ENCODE measurements at places on chromosomes 1 and 21.
A peak's percentile ranks its signal among the peaks of the same experiment; 100 is the strongest.

- DNase-seq: peak; percentile 36
These were observed at the start of gene TMEM35B for GRCh38 chr1:34984793-34985608. Gene TMEM35B, minus strand, starts transcription at chr1:34985347. Its CDS starts 42 bp downstream, at chr1:34985305.

- peak; percentile 80 for DNase-seq
These were observed 103.3 kb downstream of the RABGAP1L start for GRCh38 chr1:174262349-174263241.

DNA sequence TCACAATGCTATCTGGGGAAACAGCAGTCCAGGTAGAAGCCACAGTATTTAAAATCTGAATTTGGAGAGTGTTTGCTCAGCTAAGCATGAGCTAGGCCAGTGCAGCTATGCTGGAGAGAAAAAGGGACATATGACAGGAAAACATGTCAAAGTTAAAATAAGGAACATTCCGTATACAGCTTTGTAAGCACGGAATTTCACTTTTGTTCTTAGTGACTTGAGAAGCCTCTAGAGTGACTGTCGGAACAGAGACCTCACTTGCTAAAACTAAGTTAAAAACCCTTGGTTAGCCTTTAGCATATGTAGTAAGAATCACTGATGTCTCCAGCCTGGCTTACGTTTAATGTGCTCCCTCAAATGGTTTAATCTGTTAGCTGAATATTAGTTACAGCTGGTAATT, 661.7 kb downstream of the KCNT2 start:
- DNase-seq: no peak

DNA sequence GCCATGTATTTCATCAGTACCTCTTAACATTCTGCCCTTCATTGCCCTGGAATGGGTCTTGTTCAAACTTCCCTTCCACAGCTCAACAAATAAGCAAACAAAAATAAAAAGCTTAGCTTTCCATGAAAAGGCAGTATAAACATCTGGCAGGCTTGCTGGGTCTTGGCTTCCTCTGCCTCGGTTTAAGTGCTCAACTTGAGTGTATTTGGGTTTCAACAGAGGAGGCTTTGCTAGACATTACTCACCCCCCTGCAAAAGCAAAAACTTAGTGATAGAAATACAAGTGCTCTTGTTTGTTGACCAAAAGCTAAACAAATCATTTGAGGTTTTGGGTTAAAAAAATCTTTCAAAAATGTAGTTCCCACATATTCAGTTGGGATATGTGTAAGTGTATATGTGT, 518.5 kb downstream of the PLPP3 start:
- no peak for DNase-seq

DNA sequence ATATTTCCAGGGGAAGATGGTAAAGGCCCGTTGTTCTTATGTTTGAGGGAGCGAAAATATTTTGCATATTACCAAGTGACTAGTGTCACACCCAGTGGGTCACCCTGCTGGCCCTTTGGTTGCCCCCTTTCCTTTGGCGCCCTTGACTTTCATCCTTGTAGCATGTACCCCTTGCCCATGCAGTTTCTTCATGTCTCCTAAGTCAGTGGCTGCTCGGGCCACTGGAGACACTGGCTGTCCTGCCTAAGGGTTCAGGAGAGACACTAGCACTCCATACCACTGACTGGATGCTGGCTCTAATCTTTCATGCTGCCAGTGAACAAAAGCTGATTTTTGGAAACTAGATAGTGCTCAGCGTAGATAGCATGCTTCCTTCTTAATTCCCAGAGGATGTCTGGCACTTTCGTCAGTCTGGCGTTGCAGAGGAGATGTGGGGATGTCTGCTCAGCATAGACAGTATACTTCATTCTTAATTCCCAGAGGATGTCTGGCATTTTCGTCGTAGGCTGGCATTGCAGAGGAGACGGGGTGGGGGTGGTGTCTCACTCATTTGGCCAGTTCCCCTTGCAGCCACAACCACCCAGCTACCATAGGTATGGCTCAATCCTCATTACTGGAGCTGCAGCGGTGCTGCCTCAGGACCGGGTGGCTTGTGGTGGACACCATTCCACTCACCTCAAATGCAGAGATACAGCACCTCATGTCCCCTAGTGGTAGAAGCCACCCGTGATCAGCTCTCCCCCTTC, 770.9 kb upstream of the TPTE start:
- no peak for DNase-seq

- peak; percentile 34 for DNase-seq
These were observed 91.9 kb downstream of the URB2 start for GRCh38 chr1:229717786-229718576.

GRCh38 chr1:112992780-112993179, 36.8 kb upstream of the SLC16A1 start:
- no peak for DNase-seq

GRCh38 chr21:34639882-34640788, 25.2 kb upstream of the RCAN1 start:
- DNase-seq: no peak

DNA sequence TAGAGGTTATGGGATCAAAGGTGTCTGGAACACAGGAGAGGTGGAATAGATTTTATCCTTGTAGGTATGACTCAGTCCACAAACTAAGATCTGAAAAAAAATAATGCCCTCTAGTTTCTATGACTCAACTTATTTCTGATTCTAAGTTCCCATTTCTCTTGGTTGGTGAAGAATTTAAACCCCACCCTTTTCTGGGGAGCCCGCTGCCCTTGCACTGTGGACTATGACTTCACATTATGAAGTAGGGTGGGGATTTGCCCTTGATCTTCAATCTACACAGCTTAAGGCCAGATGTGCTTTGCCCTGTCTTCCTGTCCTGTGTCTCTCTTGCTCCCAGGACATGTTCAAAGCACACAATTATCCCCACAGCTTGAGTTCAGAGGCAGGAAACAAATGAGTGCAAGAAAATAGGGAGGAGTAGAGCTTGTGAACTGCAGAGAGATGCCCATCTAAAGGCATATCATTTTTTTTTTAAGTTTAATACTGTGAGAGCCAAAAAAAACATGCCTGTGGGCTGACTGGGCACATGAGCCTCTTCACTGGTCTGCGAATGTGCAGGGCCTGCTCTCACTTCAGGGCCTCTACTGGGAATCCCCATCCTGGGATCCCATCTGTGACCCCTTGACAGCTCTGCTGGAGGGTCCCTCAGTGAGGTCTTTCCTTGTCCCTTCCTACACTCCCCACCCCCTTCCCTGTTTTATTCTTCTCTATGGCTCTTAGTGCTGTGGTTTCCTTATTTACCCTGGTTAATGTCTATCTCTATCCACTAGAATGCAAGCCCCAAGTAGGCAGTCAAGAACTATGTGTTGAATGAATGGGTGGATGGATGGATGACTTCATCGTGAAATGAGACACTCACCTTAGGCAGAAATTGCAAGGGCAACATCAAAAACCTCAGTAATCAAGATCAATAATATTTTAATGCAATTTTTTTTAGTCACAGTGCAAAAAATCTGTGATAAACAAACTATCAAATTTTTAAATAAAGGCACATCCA, 61.5 kb downstream of the CD58 start:
- DNase-seq: no peak

DNA sequence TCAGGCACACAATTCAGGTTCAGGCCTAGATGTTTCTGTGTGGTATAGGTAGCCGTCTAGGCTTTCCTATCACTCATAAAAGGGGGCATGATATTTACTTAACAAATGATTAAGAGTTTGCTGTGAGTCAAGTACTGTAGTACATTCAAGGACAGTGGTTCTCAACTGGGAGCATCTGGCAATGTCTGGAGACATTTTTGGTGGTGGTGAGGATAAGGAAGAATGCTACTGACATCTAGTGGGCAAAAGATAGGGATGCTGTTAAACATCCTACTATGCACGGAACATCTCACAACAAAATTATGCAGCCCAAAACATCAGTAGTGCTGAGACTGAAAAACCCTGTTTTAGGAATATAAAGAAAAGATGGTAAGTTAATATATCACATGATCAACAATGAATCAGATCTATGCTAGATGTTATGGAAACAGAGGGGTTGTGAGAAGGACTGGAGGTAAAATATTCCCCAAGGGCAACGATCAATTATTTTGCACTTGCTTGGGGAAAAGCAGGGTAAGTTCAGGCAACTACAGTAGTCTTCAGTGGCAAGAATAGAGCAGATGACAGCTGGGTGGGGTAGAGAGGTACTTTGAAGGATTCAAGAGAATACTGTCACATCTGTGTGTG, 4.9 kb downstream of the DNTTIP2 start:
- DNase-seq: peak; percentile 25

GRCh38 chr1:151516031-151516511, 4.9 kb downstream of the CGN start:
- DNase-seq: no peak

- no peak for DNase-seq
These were observed 12.0 kb upstream of the LPGAT1 start for GRCh38 chr1:211842518-211842917.

- DNase-seq: no peak
These were observed 2.2 kb downstream of the CRYBG2 start for GRCh38 chr1:26351590-26352337.

- DNase-seq: no peak
These were observed 67.0 kb downstream of the PLEKHA6 start for GRCh38 chr1:204292740-204293139.

DNA sequence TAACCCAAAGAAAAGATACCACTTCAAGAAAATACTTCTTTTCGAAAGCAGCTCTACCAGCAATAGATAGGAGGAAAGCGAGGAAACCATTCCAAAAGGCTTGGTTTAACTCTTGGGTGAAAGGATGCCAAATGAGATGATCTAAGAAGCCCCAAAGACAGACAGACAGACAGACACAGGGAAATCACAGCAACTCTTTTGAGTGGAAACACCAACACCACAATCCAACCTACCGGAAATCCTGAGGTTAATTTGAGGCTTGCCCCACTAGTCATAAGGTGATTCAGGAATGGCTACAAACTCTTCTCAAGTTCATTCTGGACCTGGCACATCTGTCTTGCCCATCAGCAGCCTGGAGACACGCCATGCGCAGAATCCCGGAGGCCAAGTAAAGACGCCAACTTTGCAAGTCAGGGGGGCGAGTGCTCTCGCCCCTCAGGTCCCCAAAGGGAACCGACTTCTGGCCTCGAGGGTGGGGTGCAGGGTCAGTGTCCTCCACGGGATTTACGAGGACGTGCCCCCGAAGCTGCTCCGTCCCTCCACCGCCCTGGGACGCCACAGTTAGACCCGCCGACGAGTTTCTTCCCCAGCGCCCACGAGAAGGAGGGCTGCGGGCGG, 778 bp downstream of the EVI5 start:
- DNase-seq: peak; percentile 53

- no peak for DNase-seq
These were observed 27.0 kb upstream of the GPR157 start for GRCh38 chr1:9155879-9156278.

DNA sequence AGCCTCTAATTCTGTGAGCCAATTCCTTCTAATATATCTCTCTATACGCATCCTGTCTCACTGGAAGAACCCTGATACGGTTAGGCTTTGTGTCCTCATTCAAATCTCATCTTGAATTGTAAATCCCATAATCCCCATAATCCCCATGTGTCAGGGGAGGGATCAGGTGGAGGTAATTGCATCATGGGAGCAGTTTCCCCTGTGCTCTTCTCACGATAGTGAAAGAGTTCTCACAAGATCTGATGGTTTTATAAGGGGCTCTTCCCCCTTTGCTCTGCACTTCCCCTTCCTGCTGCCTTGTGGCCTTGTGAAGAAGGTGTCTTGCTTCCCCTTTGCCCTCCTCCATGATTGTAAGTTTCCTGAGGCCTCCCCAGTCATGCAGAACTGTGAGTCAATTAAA, 116.1 kb downstream of the MRPS6 start:
- no peak for DNase-seq

- DNase-seq: no peak
These were observed 61.3 kb downstream of the RHBG start for GRCh38 chr1:156430303-156430702.

Data from SK-MEL-5 (cell line).